Natural killer cell treated with Interleukin-12 subunit alpha and Interleukin-12 subunit beta and Interleukin-15 and Interleukin-18, amount 100 ng/mL, for 72 hours (primary cell): ENCODE measurements at places on chromosomes 12 and 14.

DNA sequence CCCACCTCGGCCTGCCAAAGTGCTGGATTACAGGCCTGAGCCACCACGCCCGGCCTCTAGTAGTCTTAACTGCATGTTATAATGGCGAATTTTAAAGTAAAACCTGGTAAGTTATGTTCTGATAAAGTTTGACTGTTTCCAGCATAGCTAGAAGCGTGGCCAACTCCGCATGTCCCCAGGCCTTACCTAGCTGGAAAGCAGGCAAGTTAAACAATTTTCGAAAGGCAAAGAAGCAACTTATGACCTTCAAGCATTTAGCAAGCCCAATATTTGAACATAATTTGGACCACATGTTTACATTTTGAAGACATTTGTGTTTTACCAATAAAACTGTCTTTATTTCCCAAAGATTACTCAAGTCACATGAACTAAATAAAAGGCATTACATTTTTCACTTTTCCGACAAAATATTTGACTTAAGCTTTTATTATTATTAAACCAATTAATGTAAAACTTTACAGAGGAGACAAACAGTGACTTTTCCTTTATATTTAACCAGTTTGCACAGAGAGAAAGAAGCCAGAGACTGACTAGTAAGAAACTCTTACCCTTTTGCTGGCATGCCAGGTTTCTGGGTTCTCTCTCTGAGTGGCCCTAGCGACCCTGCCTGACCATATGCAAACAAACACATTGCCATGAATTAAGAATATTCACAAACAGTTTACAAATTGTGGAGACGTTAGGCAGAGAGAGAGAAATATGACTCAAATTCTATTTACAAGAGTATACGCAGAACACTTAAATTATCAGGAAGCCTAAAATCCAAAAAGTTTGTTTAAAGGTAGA lies 106.3 kb downstream of the RIN3 start:
- DNase-seq: no peak

- DNase-seq: no peak
Measured at GRCh38 chr12:49108958-49109404, 1.7 kb downstream of the LMBR1L start.

- no peak for DNase-seq
Measured at GRCh38 chr12:10301103-10301502, 6.6 kb upstream of the KLRD1 start.

DNA sequence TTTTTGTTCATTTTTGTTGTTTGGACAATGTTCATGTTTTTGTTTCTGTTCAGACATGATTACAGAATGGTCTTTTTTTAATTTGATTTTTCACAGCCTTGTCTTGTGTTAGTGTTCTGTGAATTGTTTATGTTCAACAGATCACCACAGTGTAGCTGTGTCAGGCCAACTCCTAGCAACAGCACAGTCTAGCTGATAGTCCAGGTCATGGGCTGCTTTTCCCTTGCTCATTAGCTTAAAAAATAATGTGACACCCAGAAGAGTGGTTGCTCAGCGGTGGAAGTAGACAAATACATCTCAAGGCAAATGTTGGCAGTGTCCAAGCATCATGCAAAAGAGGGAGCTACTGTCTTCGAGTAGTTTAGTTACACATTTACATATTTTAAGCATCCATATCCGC lies 22.4 kb downstream of the WBP11 start:
- DNase-seq: no peak

GRCh38 chr14:55610713-55611370 lies 30.8 kb downstream of the KTN1 start:
- DNase-seq: no peak

DNA sequence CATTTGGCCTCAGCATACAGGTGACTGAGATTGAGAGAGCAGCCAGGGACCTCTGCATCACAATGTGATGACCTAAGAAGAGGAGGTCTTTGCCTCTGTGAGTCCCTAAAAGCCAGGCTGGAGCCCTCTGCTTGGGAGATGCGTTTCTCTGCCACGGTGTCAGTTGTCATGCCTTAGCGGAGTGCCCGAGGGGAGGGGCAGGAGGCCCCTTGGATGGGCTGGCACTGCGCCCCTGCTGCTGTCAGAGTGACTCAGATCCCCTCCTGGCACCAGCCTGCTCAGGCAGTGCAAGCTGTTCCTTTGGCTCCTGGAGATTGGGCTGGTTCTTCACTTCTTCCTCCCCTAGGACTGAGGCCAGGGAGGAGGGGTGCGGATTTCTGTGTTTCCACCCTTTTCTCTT lies 64.9 kb upstream of the KCNA5 start:
- no peak for DNase-seq

- no peak for DNase-seq
Measured at GRCh38 chr14:104650057-104650980, 39.1 kb upstream of the INF2 start.

GRCh38 chr14:89452281-89452680 lies 35.2 kb upstream of the FOXN3 start:
- no peak for DNase-seq

DNA sequence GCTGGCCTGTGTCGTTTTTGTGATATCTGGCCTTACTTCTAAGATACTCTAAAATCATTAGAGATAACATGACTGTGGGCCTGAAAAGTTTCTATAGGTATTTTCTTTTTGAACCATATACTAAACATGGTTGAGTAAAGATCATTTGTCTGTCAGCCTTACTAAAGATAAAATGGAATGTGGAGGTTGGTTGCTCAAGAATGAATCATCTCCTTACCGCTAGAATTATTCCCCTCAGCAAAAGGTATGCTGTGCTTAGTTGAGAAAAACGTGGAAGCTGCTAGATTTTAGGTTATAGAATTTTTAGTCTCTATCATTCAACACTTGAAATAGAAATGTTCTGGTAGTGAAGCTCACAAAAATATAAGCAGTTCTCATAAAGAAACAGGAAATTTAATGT lies 407.3 kb downstream of the AEBP2 start:
- no peak for DNase-seq

GRCh38 chr12:125346362-125346761 lies 281.1 kb downstream of the AACS start:
- no peak for DNase-seq

- DNase-seq: peak; percentile 80
Measured at GRCh38 chr14:77094672-77095284, 3.3 kb upstream of the CIPC start.

DNA sequence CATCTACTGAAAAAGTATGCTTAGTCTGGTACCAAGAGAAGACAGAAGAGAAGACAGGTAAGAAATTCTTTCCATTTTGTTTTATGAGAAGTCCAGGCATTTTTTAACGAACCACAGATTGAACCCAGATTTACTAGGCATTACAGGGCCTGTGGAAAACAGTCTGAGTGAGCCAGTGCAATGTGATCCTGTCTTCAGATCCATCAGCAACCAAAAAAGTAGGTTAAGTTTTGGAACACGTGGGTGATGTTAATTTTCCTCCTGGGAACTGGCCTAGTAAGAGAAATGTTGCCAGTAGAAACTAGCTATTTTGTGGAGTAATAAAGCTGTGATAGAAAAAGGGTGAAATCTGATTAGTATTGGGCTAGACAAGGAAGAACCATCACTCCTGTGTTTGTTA lies 440.9 kb upstream of the SEL1L start:
- no peak for DNase-seq

GRCh38 chr14:54451121-54451601 lies 10.0 kb upstream of the CNIH1 start:
- no peak for DNase-seq

GRCh38 chr12:48451372-48451771 lies 21.0 kb upstream of the ANP32D start:
- no peak for DNase-seq

GRCh38 chr14:24665440-24665991 lies 31.5 kb upstream of the GZMB start:
- DNase-seq: peak; percentile 87

DNA sequence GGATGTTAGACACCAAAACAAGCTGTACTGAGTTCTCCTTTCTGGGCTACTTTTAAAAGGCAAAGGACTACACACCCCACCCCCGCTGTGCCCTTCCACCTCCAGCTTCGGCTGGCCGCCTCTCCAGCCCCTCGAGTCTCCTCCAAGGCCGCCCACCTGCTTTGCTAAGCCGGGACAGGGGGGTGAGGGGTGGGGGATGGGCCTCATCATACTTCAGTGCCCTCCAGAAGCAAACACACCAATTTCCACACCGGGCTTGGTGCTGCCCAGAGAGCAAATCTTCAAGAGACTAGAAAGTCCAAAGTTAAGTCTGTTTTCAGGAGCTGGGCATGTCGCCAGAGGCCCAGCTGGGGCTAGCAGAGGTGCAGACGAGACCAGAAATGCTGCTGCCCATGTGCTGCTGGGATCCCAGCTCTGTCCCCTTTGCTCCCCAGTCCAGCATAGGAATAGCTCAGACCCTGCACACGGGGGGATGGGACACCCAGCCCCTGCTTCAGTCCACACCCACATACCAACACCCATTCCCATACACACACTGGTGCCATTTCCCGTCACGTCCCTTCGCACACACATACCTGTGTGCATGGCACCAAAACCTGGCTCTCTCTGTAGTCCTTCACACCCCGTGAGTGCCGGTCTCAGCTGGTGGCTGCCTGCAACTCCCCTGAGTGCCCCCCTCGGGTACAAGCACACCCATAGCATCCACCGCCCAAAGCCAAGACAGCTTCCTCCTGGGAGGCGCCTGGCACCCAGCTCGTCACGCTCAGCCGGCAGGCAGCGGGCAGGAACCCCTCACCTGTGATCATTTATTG lies 1.0 kb downstream of the SLC6A12 start:
- DNase-seq: peak; percentile 34

GRCh38 chr14:75191100-75191499 lies 14.7 kb upstream of the TMED10 start:
- DNase-seq: no peak

DNA sequence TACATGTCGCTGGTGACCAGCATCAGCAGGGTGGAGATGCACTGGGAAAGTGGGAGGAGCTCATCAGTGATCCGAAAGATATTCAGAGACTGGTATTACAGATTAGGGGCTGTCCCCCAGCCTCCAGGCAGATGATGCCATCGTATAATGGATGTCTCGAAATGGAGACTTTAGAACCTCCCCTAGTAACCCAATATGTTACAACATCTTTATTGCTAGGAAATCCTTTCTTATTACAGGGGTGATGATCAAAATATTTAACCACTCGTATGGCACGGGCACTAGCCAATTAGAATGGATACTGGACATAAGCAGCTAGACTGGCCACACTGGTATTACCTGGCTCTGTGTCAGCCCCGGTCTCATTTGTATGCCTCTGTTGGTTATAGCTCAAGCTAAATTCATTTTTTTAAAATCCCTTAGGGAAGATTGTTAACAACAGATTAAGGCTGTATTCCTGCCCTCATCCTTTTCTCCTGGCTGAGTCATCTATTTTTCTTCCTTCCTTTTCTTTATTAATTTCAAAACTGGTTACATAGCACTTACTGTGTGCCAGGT lies 10.8 kb upstream of the CEBPE start:
- DNase-seq: no peak

DNA sequence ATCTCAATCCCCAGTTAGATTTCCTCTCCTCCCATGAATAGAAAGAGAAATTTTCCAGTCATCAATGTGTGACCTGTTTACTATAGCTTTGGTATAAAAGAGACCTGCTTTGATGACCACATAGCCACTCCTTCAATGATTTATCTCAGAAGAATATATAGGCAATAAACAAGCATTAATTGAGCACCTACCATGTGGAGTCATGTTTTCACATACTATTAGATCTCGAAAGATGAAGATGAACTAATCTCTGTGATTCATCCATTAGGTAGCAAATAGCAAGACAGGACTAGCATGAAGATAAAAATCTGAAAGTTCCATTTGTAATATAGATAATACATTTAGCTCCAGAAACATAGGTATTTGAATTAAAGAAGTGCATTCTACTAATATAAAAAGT lies 40.5 kb downstream of the SLCO1A2 start:
- DNase-seq: no peak

DNA sequence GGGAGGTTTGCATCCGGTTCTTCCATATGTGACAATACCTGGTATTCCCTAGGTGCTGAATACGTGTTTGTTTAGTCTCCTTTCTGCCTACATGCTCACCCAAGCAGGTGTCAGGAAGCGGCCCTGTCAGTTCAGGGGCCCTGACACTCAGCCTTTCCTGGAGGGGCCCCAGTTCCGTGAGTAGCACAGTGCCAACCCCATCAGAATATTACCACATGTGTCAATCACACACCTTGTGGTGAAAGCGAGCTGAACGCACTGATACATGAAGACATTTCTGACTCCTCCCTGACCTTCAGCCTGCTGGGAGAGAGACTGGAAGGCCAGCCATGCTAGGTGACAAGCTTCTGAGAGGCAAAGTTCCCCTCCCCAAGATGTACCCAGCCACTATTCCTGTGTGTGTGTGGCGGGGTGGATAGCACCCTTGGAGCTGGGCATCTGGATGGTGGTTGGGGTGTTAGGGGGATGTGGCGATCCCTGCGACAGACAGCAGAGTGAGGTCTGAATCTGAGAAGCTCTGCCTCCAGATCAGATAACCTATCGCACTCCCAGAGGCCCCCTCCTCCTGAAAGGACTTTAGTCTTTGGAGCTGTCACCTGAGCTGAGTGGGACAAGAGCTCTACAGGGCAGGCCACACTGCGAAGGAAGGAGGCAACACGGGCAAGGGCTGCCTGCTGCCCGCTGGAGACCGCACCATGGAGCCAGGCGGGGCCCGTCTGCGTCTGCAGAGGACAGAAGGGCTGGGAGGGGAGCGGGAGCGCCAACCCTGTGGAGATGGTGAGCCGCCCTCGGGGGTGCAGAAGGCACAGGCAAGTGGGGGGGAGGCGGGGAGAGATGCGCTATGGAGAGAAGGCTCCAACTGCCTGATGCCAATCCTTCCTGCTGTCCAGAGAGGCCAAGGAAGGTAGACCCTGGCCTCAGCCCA lies at the start of gene SOAT2:
TSS of gene SOAT2 (plus strand) at position 604 of the 925 bp plus-strand sequence. CDS start at position 696, 92 bp downstream.
- DNase-seq: no peak

DNA sequence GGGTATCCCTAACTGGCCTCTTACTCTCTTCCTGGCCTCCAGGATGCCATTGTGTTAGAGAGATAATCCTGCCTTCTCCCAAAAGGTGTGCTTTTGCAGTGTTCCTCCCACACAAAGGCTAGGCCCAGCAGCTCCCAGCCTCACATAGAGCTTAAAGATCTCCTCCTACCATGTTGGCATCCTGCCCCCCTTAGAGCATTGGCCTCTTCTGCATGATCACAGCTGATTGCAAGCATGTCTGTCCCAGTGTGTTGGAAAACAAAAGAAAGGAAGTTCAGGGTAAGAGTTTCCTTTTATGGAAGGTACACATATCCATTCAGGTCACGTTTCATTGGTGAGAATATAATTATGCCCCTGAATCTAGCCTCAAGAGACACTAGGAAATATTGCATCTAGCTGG lies 405.4 kb downstream of the TMTC2 start:
- DNase-seq: no peak

- no peak for DNase-seq
Measured at GRCh38 chr12:107684990-107685359, 624 bp upstream of the PWP1 start.

DNA sequence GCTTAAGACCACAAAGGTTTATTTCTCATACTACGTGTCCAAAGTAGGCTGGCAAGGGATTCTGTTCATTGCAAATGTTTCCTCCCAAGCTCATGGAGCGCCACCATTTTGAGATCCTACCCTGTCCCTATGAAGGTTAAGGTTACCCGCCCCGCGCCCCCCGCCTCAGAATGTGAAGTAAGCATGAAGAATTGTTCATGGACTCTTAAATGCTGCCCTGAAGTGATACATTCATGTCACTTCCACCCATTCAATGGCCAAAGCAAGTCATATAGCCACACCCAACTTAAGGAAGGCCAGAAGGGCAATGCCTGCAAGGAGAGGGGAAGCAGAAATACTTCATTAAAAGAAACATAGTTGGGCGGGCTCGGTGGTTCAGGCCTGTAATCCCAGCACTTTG lies 4.2 kb downstream of the TMEM253 start:
- no peak for DNase-seq
